ENCODE measurements at places on chromosomes 12 and 14.

GRCh38 chr14:79586416-79586815 is 624.9 kb downstream of the DIO2 start:
- DNase-seq, result no peak

DNA sequence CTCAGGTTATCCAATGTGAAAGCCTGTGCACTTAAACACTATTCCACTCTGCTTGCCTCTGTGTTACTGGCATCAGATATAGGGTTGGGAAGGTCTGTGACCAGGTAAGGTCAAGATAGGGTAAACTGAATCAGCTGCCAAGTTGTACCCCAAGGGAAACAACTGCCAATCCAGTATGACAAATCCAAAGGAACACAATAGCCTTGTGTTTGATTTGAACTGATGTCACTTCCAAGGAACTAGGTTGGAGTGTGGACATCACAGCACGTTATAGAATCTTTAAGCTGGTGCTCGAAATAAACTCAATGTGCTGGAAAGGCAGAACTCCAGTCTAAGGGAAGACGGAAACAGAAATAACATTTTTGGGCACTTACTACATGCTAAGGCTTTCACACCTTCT is 223.4 kb upstream of the BTG1 start:
- DNase-seq, result no peak

DNA sequence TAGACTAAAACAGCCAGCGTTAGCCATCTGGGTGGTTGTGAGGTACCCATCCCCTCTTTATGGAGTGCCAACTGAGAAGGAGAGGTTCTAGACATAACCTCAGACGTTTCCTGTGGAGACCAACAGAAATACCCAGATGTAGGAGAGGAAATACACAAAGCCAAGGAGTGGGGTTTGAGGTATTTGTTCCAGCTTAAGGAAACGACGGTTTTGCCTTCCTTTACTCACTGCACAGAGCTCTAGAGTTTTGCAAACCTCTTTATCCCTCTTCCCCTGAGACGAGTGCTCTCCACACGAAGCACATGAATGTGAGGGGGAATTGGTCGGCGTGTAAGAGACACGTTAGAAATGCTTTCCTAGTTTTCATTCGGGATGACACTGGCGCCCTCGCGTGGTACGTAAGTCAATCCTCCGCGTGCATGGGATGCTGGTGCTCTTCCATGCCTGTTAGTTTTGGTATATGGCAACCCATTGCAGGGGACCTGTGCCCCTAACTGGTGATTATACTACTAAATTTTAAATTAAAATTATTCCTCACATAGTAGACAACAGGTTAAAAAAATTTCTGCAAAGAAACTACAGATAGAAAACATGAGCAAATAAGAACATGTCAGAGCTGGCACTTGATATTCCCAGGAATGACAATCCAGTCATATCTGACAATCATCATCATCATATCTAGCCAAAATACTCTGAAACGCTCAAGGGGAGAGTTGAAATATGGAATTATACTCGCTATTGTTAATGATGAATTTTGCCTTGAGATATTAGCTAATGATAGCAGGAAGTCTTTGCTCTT is 121.7 kb downstream of the PPM1H start:
- peak; percentile 16 for DNase-seq

- no peak for DNase-seq
These were observed 19.9 kb upstream of the MLXIP start for GRCh38 chr12:122058549-122059149.

DNA sequence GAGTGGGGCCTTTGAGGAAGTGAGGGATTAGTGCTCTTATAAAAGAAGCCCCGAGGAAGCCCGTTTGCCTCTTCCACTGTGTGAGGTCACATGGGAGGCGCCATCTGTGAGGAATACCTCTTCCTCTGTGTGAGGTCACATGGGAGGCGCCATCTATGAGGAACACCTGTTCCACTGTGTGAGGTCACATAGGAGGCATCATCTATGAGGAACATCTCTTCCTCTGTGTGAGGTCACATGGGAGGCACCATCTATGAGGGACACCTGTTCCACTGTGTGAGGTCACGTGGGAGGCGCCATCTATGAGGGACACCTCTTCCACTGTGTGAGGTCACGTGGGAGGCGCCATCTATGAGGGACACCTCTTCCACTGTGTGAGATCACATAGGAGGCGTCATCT is 69.7 kb downstream of the SLC24A4 start:
- DNase-seq, result no peak

- DNase-seq, result no peak
These were observed 20.5 kb upstream of the SLC5A8 start for GRCh38 chr12:101230547-101230946.

- no peak for DNase-seq
These were observed 272.5 kb upstream of the PRICKLE1 start for GRCh38 chr12:42862055-42862454.

DNA sequence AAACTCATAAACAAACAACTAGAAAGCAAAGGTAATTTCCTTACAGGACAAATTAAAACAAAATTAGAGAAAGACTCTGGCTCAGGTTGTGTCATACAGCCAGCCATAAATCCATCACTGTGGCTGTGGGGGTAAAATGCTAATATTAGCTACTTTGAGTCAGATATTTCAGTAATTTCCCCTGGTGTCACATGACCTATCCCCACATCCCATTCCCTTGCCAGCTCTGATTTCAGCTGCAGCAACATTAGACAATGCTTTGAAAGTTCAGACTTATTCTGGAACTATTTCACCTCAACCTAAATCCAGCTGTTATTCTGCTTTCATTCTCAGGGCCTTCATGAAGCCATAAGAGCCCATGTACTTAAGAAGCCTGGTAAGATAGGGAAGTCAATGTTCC is 55.3 kb downstream of the RPL10L start:
- DNase-seq, result no peak

DNA sequence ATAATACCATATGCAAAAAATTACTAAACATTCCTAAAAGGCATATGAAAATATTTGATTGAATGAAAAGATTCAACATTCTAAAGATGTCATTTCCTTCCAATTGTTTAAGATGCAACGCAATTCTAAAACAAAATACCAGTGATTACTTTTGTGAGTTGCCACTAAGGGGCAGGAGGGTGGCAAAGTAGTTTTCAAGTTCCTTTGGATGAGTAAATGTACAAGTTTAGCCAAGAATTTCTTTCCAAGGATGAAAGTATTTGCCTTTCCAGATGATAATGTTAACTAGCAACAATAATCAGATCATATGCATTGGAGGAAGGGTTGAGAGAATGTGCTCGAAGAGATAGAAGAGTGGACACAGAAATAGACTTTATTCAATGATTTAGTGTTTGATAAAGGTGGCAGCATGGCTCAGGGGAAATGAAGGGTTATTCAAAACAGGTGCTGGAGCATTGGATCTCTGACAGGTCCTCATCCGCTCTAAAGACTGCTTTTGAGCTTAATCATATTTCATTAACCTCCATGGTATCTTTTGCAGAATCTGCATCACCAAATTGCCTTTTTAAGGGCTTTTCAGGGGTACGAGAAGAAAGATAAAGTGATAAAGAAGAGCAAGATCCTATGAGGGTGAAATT is 678.5 kb upstream of the TBX3 start:
- no peak for DNase-seq

- DNase-seq, result no peak
These were observed 47.1 kb downstream of the FLRT2 start for GRCh38 chr14:85576848-85577542.

GRCh38 chr12:1593174-1594005 is 991 bp downstream of the FBXL14 start:
- no peak for DNase-seq

- no peak for DNase-seq
These were observed 5.0 kb downstream of the HNRNPC start for GRCh38 chr14:21264025-21264801.

DNA sequence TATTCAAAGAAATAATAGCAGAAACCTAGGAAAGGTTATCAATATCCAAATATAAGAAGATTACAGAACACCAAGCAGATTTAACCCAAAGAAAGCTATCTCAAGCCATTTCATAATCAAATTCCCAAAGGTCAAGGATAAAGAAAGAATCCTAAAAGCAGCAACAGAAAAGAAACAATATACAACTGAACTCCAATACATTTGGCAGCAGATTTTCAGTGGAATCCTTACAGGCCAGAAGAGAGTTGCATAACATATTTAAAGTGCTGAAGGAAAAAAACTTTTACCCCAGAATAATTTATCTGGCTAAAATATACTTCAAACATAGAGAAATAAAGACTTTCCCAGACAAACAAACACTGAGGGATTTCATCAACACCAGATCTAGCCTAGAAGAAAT is 54.3 kb downstream of the DENND5B start:
- DNase-seq, result no peak

GRCh38 chr14:33806905-33807304 is 144.0 kb downstream of the EGLN3 start:
- no peak for DNase-seq

DNA sequence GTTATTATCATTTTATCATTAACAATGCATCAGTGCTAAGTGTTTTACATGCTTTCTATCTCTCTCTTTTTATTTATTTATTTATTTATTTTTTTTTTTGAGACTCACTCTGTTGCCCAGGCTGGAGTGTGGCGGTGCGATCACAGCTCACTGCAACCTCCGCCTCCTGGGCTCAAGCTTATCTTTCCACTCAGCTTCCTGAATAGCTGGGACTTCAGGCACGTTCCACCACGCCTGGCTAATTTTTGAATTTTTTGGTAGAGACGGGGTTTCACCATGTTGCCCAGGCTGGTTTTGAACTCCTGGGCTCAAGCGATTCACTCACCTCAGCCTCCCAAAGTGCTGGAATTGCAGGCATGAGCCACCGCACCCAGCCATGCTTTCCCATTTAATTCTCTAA is 3.9 kb upstream of the BTG1 start:
- no peak for DNase-seq

GRCh38 chr12:107134558-107134957 is 41.2 kb upstream of the CRY1 start:
- no peak for DNase-seq

- no peak for DNase-seq
These were observed 37.1 kb downstream of the FUT8 start for GRCh38 chr14:65449647-65450046.

- DNase-seq, result no peak
These were observed 37.3 kb downstream of the NCKAP5L start for GRCh38 chr12:49790741-49791555.

GRCh38 chr12:20494851-20495250 is 126.5 kb downstream of the PDE3A start:
- DNase-seq, result no peak

GRCh38 chr14:93974833-93975232 is 1.5 kb downstream of the ASB2 start:
- DNase-seq, result no peak

DNA sequence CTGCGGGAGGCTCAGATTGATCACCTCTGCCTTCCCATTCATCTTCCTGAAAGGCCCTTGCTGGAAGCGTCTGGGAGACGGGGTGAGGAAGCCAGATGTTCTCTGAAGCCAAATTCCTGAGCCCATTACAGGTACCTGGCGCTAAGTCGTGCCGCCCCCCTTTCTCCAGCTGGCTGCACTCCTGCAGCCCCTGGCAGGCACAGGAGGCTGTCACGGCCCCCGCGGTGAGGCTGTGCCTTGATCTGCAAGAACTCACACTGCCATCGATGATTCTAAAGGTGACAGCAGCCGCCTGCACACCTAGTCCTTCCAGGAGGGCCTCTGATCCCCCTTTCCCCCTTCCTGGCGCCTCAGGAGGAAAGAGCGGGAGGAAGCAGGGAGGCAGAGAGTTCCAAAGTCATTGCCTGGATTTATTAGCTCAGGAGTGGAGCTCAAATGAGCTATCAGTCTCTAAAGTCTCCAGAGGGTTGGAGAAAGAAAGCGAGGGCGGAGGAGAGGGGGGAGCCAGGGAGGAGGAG is 106.9 kb downstream of the RFLNA start:
- DNase-seq, result no peak

DNA sequence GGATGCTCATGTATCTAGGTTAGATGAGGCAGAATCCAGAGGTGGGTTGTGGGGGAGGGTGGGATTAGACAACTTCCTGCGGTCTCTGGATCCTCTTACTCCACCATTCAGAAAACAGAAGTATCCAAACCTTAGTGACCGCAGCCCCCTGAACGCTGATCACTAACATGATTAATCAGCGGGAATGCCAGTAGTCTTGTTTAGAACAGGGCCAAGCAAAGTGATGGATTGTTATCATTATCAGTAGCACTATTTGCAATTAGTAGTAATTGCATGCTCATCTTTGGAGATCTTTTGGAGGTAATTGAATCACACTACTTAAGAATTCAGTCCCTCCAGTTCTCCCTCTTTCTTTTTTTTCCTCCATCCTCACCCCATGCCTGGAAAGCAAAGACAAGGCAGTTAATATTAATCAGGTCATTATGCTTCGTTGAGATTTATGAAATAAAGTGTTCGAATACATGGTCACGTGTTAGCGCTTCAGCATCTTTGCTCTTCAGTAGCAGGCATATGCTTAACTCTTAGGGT is 182.8 kb upstream of the NTF3 start:
- DNase-seq, result no peak

GRCh38 chr14:53035336-53036210 is 84.7 kb upstream of the FERMT2 start:
- no peak for DNase-seq

GRCh38 chr12:107732365-107732764 is 28.6 kb downstream of the PRDM4 start:
- DNase-seq, result no peak

DNA sequence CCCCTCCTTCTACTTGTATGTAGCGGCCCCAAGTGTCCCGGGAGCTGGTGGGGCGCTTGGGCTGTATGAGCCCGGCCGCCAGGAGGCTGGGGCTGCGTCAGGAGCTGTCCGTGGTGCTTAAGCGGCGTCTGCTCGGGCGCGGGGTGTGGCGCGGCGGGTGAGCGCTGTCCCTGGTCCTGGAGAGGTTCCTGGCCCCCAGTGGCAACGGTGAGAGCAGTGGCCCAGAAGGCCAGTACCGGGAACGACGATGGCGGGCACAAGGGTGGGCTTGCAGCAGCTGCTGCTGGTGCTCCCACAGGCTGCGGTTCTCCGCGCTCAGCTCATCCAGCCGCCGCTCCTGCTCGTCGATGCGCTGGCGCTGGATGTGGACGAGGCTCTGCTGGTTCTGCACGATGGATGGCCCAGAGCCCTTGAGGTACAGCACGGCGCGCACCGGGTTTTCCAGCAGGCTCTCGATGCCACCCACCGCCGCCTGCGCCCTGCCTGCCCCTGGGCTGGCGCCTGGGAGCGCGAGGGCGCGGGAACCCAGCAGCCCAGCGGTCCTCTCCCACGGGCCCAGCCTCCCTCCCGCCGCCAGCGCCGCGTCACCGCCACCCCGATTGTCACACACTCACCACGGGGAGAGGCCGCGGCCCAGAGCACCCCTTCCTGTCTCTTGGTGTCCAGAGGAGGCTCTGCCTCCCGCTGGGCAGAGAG is 41.9 kb upstream of the FKBP4 start:
- peak; percentile 60 for DNase-seq

DNA sequence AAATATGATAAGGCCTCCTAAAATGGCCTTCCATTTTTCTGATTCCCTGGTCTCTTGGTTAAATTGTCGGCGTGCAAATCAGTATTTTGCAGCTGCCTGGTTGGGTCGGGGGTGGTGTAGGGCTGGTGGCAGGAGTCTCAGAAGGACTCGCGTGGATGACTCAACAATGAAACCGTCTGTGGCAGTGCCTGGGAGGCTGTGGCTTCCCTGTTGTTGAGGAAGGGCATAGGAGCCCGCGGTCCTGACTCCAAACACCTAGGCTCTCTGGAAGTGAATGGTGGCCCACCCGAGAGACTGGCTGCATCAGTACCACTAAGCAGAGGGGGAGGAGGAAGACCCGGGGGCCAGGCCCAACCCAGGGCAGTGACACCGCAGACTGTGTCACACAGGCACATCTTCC is 207.9 kb downstream of the TTC7B start:
- no peak for DNase-seq

- DNase-seq, result no peak
These were observed 67.1 kb upstream of the VPS33A start for GRCh38 chr12:122333142-122334087.
